ENCODE measurements at places on chromosomes 7 and 10.

DNA sequence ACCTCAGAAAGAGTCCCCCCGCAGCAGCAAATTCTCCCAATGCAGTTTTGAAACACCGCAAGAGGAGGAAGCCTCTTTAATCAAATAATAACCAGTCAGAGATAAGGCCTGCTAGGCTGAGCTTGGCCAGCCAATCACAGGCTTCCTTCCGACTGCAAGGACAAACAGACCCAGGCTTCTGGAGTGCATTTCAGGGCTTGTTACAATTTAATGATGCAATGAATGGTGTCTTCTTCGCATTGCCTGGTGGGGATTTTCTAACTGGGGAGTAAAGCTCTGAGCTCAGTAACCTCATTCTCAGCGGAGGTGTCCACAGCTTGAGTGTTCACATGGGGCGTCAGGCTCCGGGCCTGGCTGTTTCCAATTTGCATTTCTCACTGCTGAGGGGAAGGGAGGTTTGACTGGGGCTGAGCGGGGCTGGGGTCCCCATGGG, 31.8 kb upstream of the GPAM start:
- DNase-seq: no peak

GRCh38 chr7:32036557-32036956, 33.6 kb downstream of the PDE1C start:
- no peak for DNase-seq

GRCh38 chr7:106357675-106358074, 72.9 kb upstream of the NAMPT start:
- no peak for DNase-seq

DNA sequence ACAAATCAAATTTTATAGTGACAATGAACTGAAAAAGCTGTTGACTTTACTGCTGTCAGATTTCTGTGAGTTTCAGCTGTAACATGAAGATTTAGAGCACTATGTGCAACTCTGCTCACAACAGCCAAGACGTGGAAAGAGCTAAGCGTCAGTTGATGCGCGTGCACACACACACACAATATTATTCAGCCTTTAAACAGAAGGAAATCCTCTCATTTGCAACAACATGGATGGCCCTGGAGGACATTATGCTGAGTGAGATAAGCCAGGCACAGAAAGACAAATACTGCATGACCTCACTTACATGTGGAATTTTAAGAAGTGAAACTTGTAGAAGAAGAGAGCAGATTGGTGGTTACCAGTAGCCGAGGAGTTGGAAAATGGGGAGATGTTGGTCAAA, 82.8 kb upstream of the FRMD4A start:
- no peak for DNase-seq

GRCh38 chr7:22390516-22390915, 33.6 kb upstream of the RAPGEF5 start:
- DNase-seq: no peak

GRCh38 chr10:132704008-132704814, 81.7 kb downstream of the NKX6-2 start:
- no peak for DNase-seq

DNA sequence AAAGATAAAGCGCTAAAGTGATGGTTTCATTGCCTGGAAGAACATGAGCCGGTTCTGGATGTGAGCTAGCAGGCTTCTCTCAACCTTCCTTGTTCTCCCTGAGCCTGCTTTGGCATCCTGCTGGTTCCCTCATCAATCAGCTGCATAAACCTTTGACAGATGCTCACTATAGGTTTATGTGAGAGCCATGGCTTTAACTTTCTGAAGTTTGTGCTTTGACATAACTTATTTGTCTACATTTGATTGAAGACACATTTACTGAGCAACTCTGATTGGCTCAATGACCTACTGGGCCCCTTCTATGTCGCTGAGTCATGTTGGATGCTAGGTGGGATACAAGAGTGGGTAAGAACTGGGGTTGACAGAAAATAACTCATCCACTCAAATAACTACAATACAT, 192.0 kb downstream of the ADAM12 start:
- DNase-seq: no peak

DNA sequence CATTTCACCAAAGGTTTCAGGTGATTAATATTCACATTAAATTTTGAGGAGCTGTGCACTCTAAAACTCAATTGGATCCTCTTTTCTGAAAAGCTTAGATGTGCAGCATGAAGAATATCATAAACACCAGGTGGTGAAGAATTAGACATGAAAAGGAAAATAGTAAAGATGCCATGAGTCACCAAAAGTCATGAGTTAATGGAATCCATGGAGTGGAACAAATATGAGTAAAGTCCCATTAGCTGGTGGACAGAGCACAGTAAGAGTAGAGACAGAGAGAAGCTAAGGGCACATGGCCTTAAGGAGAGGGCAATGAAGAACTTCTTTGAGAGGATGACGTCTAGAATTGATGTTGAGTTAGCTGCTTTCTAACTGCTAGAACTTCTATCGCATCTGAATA, 271.6 kb downstream of the CSTF2T start:
- DNase-seq: no peak

DNA sequence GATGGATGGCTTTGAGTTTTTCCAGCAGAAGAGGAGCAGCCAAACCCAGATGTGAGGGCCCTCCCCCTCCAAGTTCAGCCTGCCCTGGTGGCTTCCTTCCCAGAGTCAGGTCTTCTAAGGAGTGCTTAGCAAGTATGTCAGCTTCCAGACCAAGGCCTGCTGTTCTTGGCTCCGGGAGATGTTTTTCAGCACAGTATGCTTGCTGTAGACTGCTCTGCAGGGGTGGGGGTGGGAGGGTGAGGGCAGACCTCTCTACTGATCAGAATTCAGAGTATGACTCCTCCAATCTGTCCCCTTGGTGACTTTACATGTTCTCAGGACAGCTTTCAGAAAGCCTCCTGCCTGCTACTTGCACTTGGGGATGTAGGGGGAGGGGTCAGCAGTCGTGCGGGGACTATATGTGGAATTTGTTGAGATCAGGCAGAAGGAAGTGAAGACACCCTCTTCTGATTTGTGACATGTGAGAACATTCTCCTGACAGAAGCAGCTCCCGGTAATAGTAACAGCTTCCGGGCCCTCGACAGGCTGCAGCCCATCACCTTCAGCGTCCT, 516.4 kb upstream of the ZMIZ1 start:
- no peak for DNase-seq

GRCh38 chr10:118742032-118742431, 12.7 kb downstream of the CACUL1 start:
- DNase-seq: no peak

GRCh38 chr10:115379064-115379463, 285.9 kb downstream of the ATRNL1 start:
- no peak for DNase-seq

GRCh38 chr7:129574487-129574886, 37.0 kb upstream of the NRF1 start:
- no peak for DNase-seq

- DNase-seq: no peak
Observed at GRCh38 chr10:46305079-46305818, 18.5 kb downstream of the ANTXRL start.

DNA sequence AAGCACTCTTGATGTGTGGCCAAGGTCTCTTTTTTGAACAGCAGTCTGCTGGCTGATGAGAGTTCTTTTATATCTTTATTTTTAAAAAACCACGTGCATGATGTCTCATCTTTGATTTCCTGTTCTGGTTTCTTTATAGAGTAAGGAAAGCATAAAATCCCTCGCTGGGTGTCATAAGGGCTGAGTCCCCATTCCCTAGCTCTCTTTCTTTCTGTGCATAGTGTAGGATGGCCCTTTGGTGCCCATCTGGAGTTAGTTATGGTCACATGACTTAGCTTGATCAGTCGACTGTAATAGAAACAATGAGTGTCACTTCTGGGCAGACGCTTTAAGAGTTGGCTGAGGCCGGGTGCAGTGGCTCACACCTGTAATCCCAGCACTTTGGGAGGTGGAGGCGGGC, 38.5 kb downstream of the GHRHR start:
- DNase-seq: no peak

DNA sequence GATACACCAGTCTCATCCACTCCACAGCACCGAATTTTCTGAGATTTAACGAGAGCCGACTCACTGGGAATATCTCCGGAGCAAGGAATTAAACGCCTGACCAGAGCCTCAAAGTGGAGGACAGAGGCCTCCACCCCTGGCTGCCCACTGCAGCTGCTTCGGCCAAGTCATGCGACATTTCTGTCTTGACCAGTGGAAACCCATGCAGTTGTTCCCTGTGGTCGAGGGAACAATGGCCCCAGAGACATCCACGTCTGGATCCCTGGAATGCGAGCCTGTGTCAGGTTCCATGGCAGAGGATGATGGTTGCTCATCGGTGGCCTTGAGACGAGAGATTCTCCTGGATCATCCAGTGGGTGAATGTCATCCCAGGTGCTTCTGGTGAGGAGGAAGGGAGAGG, 65.7 kb upstream of the INSIG1 start:
- no peak for DNase-seq

- DNase-seq: no peak
Observed at GRCh38 chr7:148567524-148567923, 23.0 kb upstream of the C7orf33 start.

- no peak for DNase-seq
Observed at GRCh38 chr7:155194382-155195140, 103.1 kb upstream of the INSIG1 start.

DNA sequence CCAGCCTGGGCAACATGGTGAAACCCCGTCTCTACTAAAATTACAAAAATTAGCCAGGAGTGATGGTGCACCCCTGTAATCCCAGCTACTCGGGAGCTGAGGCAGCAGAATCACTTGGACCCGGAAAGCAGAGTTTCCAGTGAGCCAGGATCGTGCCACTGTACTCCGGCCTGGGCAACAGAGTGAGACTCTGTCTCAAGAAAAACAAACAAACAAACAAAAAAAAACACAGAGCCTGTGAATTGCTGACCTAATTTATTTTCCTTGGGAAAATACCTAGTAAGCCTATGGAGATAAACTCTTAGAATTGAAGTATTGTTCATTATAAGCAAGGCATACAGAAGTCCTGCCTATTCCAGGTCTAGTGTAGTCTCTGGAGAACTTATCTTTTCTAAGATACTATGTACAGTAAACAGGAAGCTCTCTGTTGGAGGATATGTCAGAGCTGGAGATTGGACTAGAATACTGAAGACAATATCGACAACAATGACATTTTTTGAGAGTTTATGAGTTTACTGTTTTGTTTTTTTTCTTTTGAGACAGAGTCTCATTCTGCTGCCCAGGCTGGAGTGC, 14.9 kb downstream of the GTF2I start:
- no peak for DNase-seq

- DNase-seq: no peak
Observed at GRCh38 chr7:3973264-3973663, 672.2 kb downstream of the SDK1 start.

- no peak for DNase-seq
Observed at GRCh38 chr10:114347791-114348190, 56.5 kb downstream of the AFAP1L2 start.

GRCh38 chr7:50556247-50556991, 8.8 kb downstream of the DDC start:
- no peak for DNase-seq

GRCh38 chr7:16975712-16976111, 93.9 kb upstream of the AGR3 start:
- DNase-seq: no peak

GRCh38 chr10:71374481-71375233, 22.1 kb upstream of the CDH23 start:
- DNase-seq: no peak

DNA sequence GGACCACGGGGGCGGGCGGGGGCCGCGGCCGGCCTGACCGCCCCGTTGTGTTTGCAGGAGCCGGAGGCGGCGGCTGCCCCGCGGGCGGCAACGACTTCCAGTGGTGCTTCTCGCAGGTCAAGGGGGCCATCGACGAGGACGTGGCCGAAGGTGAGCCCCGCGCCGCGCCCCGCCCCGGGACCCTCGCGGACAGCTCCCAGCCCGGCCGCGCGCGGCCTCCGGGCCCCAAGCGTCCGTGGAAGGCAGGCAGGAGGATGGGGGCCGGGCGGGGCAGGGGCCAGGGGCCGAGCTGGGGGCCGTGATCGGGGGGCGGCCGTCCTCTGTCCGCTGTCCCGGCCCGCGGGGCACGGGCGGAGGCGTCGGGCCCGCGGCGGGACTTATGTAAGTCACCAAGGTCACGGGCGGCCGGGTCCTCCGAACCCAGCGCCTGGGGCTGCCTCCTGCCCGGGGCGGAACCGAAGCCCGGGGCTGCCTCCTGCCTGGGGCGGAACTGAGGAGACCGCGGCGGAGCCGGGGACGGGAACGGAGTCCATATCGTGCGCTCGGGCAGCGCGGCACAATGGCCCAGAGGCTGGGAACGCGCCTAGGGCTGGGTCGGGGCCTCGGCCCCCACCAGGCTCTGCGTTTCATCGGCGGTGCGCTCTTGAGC, 497 bp downstream of the PPP2R2D start:
- no peak for DNase-seq

DNA sequence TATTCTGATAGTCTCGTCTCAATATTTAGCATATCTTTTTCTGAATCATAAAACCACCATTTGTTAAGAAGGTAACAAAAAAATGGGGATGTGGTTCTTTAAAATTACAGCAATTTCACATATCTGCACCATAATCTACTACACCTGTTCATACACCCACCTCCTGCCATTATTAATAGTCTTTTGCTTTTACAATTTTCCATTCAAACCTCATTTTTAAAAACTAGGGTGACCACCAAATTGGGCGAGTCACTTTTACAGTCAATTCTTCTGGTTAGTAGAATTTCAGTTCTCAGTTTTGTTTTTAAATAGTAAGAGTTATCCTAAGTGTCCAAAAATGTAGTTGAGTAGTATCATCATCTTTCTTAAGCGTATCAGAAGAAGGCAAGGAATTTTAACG, 48.4 kb upstream of the GSAP start:
- no peak for DNase-seq

DNA sequence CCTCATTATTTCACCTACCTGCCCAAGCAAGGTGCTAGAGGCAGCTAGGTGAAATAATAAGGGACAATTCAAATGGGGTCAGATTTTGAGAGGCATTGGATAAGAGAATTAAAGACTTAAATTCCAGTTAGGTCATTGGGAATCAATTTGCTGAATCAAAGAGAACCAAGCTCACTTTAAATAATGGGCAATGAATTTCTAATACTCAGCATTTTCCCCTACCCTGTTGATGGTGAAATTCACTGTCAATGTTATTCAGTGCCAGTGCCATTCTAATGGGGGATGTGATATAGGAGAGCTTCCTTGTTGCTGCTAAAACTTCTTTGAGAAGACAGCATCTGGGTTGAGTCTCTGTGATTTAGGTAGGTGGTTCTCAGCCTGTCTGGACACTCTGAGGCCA, 509.3 kb downstream of the PHTF2 start:
- no peak for DNase-seq

GRCh38 chr10:120941501-120941900, 90.3 kb downstream of the WDR11 start:
- no peak for DNase-seq

DNA sequence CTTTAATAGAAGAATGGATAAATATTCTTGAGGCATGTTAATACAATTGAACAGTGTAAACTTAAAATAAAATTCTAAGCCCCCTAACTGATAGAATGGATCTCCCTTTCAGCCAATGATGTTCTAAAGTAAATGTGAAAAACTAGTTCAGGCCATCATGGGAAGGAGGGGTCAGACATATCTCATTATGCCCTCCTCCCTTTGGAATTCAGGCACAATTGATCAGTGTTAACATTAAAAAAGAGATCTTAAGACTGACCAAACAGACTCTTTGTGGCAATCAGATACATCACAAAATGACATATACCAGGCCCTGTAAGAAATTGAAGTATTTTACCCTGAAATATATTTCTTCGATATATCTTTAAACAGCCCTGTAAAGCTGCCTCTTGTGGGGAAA, 683.0 kb upstream of the LRRTM3 start:
- DNase-seq: no peak

All from stimulated activated CD8-positive, alpha-beta memory T cell treated with anti-CD3 and anti-CD28 coated beads, Interleukin-4, amount 100 ng/mL, for 4 hours (primary cell).